ENCODE measurements at places on chromosomes 1 and 21.

DNA sequence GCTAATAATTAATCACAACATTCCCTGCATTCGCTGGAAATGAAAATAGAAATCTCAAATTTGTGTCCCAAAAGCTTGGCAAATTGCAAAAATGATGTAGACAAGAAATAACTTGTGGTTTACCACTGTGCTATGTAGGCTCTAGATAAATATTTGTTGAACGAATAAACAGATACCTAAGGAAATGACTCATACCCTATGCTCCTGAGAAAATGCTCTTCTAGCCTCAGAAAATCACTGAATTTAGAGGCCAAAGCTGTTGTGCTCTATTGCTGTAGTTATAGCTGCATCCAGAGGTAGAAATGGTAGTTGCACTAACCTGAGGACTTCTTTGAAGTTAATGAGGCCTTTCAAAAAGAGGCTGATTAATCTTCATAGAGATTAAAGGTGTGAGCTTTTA lies 142.0 kb upstream of the ZNHIT6 start:
- DNase-seq, result no peak

- DNase-seq, result peak; percentile 61
Observed at GRCh38 chr1:173477286-173478093, at the start of gene PRDX6. Gene PRDX6 (plus strand): TSS chr1:173477335. CDS start chr1:173477398, 63 bp downstream.

- no peak for DNase-seq
Observed at GRCh38 chr1:52164604-52165003, 22.7 kb downstream of the ZFYVE9 start.

DNA sequence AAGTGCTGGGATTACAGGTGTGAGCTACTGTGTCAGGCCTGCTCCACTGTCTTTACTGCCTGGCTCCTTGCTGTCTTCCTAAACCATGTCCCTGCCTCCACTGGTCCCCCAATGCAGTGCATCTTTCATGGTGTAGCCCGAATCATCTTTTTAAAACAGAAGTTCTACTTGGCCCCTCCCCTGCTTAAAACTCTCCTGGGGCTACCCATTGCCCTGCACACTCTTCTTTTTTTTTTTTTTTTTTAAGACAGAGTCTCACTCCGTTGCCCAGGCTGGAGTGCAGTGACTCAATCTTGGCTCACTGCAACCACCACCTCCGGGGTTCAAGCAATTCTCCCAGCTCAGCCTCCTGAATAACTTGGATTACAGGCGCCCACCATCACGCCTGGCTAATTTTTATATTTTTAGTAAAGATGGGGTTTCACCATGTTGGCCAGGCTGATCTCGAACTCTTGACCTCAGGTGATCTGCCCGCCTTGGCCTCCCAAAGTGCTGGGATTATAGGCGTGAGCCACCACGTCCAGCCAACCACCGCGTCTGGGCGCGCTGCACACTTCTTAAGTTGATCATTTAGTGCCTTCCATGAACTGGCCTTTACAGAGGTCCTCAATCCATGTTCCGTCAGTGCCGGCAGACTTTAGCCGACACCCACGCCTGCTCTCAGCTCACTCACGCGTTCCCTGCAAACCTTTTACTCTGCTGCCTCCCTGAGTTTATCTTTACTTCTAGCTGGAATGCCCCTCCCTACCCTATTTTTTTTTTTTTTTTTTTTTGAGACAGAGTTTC lies 2.4 kb downstream of the FCN3 start:
- DNase-seq, result no peak

DNA sequence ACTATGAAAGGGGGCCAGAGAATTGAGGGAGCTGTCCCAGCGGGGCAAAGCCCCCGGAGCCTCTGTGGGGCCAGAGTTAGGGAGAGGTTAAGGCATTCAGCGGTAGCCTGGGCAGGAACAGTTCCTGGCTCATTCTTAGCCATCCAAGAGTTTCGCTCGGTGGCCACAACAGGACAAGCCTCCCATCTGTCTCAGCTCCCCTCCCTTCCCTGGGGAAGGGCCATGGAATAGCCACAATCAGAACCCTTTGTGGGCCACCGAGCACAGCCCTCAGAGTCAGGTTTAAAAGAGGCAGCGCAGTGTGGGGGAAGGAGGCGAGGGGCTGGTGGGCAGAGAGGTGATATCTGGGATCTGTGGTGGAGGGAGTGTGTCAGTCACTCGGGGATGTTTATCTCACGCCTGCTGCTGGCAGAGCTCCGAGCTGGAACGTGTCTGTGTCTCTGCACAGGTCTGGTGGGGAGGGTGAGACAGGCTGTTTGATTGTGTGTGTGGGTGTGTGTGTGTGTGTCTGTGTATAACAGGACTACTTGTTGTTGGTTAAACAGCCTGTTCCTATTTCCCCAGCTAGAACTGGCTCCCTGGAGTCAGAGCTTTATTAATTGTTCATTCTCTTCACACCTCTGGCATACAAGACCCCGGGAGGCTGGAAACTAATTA lies 49.6 kb upstream of the GOLT1A start:
- DNase-seq, result no peak

DNA sequence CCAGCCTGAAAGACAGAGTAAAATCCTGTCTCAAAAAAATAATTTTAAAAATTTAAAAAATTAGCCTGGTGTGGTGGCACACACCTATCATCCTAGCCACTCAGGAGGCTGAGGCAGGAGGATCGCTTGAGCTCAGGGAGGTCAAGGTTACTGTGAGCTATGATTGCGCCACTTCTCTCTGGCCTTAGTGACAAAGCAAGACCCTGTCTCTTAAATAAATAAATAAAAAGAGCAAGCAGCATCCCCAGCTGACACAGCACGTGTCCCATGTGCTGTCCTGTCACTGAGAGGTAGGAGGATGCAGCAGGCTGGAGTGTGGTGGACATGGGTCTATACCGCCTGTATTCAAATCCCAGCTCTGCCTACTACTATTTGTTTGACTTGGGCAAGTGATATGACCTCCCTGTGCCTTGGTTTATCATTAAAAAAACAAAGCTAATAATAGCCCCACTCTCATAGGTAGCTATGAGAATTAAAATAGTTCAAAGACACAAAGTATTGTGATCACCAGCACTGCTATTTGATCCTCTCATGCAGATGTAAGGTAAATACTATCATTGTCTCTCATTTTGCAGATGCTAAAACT lies 22.2 kb upstream of the ECE1 start:
- no peak for DNase-seq

DNA sequence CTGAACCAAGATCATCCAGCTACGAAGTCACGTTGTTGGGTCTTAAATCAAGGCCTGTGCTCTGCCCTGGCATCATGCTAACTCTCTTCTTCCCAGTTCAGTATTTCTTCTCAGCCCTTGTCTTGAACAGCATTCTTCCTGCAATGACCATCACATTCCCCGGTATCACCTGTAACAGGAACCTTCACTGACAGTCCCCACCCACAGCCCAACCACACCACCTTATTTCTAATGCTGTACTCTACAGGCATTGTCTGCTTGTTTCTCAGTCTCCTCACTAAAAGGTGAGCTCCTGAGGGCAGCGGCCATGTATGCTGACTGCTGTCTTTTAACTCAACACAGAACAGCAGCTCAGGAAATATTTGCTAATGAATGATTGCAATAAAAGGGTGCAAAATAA lies 54.0 kb downstream of the DAB1 start:
- no peak for DNase-seq

All from left ventricle myocardium inferior (tissue), 1 donor.